ENCODE measurements at places on chromosomes 6 and 20. TPM values are rescaled to one million over a fixed set of nuclear protein-coding genes. Genes with fewer than 3 reads are reported as not detected.

BPIFB2 gene
- total RNA-seq = not detected

ECT2L gene
- not detected for total RNA-seq

HLA-DPB1 gene
- 14.7 TPM for total RNA-seq

PRSS35 gene
- 3.8 TPM for total RNA-seq

- H3K27me3 ChIP-seq = no peaks in the 10 kb centered on the region
- H3K36me3 ChIP-seq = peaks cover 72% of the 10 kb centered on the region
- H3K27ac ChIP-seq = no peak overlapping the region
- no peak for DNase-seq
Measured at GRCh38 chr20:31536575-31536974, 22.3 kb downstream of the HM13 start.

DNA sequence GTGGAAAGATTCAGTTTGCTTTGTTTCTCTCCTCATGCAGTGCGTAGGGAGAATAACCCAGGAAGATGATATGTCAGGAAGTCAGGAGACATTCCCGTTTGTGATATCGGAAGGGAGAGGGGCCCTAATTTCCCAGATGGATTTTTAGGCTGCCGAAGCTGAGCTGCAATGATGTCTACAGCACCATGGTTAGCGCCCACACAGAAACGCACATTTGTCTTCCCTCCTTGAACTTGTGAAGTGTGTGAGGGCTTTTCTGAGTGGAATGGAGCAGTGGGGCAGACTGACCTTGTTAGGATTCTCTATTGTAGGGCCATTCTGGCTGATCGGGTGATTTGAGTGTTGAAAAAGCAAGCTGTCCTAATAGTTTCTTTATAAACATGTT is 191.3 kb upstream of the ARG1 start:
- H3K27ac ChIP-seq = no peak overlapping the region
- DNase-seq = no peak
- no peaks in the 10 kb centered on the region for H3K36me3 ChIP-seq
- H3K27me3 ChIP-seq = no peaks in the 10 kb centered on the region
- no peak overlapping the region for H3K4me3 ChIP-seq

DNA sequence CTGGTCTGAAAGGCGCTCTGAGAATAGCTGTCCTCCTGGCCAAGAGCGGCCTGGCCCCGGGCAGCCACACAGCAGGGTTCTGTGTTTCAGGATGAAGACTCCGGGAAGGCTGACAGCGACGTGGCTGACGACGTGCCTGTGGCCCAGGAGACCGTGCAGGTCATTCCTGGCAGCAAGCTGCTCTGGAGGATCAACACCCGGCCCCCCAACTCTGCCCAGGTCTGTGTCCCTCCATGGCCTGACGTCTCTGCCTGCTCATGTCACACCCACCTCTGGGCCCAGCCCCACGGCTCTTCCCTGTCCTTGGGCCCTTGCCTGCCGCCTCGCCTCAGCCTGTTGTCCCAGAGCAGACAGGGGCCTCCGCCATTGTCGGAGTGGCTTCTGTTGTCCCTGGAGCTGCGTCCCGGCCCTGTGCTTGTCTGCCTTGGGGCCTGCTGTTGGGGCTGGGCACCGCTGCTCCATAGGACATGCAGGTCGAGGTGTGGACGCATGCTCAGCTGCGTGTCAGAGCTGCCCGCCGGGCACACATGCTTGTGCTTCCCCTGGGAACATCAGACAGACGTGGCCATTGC is 16.2 kb upstream of the ADRM1 start:
- H3K36me3 ChIP-seq = peaks cover 50% of the 10 kb centered on the region
- H3K27me3 ChIP-seq = no peaks in the 10 kb centered on the region
- no peak overlapping the region for H3K4me3 ChIP-seq
- H3K27ac ChIP-seq = no peak overlapping the region
- no peak for DNase-seq

DNA sequence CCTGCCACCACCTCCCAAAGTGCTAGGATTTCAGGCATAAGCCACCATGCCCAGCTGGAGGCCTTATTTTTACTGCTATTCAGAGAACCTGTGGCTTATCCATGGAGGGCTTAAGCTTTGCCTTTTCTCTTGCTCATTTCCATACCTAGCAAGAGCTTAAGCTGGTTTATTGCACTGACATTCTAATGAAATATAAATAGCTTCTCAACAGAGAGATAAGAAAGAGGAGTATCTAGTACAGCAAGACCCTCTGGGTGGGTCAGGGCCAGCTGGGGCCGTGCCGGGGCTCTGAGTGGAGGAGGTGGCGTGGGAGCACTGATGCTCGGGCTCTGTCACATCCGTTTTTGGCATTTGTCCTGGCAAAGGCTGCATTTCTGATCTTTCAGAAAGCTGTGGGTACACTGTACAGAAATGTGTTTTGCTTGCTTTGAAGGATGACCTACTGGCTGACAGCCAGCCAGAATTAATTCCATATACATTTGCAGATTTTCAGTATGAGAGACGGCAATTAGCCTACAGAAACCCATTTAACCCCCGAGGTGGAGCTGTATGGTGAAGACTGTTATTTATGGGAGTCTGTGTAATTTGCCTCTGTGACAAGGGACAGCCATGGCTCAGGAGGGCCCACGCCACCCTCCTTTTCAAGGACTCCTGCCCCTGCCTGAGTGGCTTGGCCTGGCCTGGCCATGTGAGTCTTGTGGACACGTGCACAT is 181.6 kb upstream of the AKAP12 start:
- H3K27ac ChIP-seq = no peak overlapping the region
- H3K4me1 ChIP-seq = no peaks in the 10 kb centered on the region
- peaks cover 19% of the 10 kb centered on the region for H3K36me3 ChIP-seq
- DNase-seq = no peak
- H3K27me3 ChIP-seq = no peaks in the 10 kb centered on the region

GRCh38 chr6:156597095-156597494 is 180.1 kb upstream of the ARID1B start:
- no peak overlapping the region for H3K27ac ChIP-seq
- no peak overlapping the region for H3K4me3 ChIP-seq
- H3K36me3 ChIP-seq = no peaks in the 10 kb centered on the region

DNA sequence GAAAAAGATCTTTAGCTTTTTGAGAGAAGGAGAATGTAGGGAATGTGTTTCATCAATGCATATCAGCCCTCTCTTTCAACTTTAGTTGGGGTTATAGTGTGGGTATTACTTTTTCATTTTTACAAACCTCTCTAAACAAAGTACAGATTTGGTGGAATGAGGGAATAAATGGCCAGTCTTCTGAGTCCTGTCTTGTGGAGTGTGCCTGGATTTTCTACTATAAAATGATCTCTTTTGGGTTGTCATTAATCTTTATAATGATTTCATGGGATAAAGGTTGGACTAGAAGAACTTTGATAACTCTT is 209.3 kb downstream of the RNF144B start:
- DNase-seq = no peak
- no peak overlapping the region for H3K27ac ChIP-seq
- no peaks in the 10 kb centered on the region for H3K27me3 ChIP-seq
- H3K4me3 ChIP-seq = no peak overlapping the region

- no peak overlapping the region for H3K4me3 ChIP-seq
- H3K36me3 ChIP-seq = no peaks in the 10 kb centered on the region
- H3K27ac ChIP-seq = no peak overlapping the region
- H3K27me3 ChIP-seq = no peaks in the 10 kb centered on the region
Measured at GRCh38 chr6:150813993-150814359, 51.5 kb upstream of the MTHFD1L start.

- H3K27me3 ChIP-seq = no peaks in the 10 kb centered on the region
- H3K36me3 ChIP-seq = no peaks in the 10 kb centered on the region
- no peak overlapping the region for H3K4me3 ChIP-seq
- H3K27ac ChIP-seq = no peak overlapping the region
- H3K4me1 ChIP-seq = no peaks in the 10 kb centered on the region
- no peak for DNase-seq
Measured at GRCh38 chr6:163200289-163200688, 214.2 kb upstream of the QKI start.

- peaks cover 10% of the 10 kb centered on the region for H3K4me1 ChIP-seq
Measured at GRCh38 chr6:157280157-157280556, 43.2 kb downstream of the TMEM242 start.

DNA sequence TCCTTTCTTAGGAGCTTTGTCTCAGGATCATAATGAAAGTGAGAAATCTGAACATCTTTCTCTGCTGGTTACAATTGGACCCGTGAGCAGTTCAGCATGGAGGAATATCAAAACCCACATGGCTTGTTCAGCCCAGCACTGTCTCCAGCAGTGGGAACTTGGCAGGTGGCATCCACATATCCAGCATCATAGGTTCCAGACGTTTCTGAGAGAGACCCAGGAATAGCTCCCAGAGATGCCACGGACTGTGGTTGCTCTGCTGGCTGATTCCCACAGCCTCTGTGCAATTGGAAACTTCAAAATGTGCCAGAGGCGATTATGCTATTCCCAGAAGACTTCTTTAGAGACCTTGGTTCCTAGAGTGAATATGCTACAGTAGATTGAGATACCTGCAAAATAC is 76.4 kb downstream of the PHACTR2 start:
- peaks cover 80% of the 10 kb centered on the region for H3K36me3 ChIP-seq
- no peak overlapping the region for H3K4me3 ChIP-seq
- H3K27ac ChIP-seq = no peak overlapping the region
- no peaks in the 10 kb centered on the region for H3K27me3 ChIP-seq
- no peak for DNase-seq
- H3K4me1 ChIP-seq = peaks cover 5% of the 10 kb centered on the region

- H3K36me3 ChIP-seq = no peaks in the 10 kb centered on the region
- H3K27me3 ChIP-seq = no peaks in the 10 kb centered on the region
- H3K4me1 ChIP-seq = no peaks in the 10 kb centered on the region
- DNase-seq = peak; percentile 33
- no peak overlapping the region for H3K4me3 ChIP-seq
Measured at GRCh38 chr6:111987295-111987694, 66.6 kb upstream of the CCN6 start.

DNA sequence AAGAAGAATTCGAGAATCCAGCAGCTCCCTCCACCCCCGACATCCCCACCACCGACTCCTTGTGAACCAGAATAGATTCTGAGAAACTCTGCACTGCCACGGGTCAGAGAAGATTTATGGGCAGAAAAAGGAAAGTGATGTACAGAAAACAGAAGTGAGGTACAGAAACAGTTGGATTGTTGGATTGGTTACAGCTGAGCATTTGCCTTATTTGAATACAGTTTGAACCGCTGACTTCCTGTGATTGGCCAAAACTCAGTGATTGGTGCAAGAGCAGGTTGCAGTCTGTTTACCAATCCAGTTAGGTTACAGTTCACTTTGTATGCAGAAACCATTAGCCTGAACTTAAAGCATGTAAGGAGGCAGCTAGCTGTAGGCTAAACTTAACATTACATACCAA is 131.2 kb upstream of the HDDC2 start:
- no peaks in the 10 kb centered on the region for H3K27me3 ChIP-seq
- H3K27ac ChIP-seq = no peak overlapping the region
- DNase-seq = no peak
- peak overlapping the region; percentile 36 for H3K4me3 ChIP-seq
- H3K36me3 ChIP-seq = no peaks in the 10 kb centered on the region
- peaks cover 3% of the 10 kb centered on the region for H3K4me1 ChIP-seq
